Stimulated activated CD8-positive, alpha-beta memory T cell treated with anti-CD3 and anti-CD28 coated beads, Interleukin-7, amount 100 ng/mL, for 24 hours (primary cell): ENCODE measurements at places on chromosomes 12 and 14.

DNA sequence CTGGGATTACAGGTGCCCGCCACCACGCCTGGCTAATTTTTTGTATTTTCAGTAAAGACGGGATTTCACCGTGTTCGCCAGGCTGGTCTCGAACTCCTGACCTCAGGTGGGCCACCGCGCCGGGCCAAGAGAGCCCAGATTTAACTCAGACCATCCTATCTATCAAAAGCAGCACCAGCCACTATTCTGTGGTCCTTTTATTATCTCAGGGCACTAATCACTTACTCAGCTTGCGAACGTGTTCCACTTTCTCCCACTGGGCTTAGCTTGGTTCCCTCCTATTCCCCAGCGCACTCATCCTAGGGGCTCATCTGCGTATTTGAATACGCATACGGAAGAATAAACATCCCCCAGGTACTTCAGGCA lies 16.2 kb upstream of the AACS start:
- no peak for DNase-seq

DNA sequence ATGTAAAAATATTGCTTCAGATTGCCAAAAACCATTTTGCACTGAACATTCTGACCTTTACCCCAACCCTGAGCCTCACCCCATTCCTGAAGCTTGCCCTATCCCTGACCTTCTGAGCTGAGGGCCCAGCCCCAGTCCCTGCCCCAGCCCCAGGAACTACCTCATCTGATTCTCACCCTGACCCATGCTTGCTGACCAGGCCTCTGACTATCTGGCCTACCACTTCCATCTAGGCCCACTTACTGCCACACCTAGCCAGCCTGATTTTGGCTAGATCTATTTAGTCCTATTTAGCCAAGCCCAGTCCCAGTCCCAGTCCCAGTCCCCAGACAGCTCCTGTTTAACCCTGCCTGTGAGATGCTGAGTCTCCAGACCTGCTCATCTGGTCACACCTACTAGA lies 33.6 kb downstream of the OR10P1 start:
- DNase-seq = no peak

DNA sequence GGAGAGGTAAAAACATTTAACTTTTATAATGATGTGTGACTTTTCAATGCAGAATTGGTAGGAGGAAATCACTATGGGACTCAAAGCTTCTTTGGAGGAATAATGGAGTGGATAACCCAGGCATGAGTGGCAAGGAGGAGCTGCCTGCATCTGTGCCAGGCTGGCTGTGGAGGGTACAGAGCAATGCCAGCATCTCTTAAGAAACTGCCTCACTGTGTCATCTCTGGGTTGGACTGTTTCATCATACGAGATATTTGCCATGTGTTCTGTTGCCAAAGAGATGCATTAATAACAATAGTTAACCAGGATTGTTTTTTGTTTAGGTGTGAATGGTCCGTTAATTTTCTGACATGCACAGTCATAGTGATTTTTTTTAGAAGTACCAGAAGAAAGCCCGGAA lies 183.7 kb upstream of the NTF3 start:
- DNase-seq = no peak

- DNase-seq = no peak
These were observed 26.4 kb downstream of the SCFD1 start for GRCh38 chr14:30648471-30648870.

- no peak for DNase-seq
These were observed 790.6 kb downstream of the DIO2 start for GRCh38 chr14:79420725-79421124.

- no peak for DNase-seq
These were observed 165.2 kb downstream of the TSPAN9 start for GRCh38 chr12:3242199-3242863.

GRCh38 chr14:64364907-64365306 lies 23.2 kb upstream of the MTHFD1 start:
- no peak for DNase-seq

DNA sequence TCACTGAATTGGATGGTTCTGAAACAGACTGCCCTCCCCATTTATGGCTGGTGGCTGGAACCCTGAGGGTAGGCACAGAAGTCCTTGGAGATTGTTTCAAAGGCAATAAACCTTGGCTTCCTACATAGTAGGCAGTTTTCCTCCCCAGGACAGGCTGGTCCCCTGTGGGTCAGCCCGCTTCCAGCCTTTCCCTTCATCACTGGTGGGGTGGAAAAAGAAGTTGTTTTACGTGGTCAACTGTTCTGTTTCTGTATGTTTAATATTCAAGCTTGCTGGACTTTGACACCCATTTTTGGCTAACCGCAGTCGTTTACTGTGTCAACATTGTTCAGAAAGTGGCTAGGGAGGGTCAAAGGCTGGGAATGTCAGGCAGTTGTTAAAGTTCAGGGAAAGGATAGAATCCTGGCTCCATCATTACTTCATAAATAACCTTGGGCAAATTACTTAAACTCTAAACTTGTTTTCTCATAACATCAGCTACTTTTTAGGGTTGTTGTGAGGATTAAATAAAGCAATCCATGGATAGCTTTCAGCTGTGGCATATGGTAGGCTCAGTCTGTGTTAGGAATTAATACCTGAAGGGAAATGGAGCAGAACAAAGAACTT lies 2.4 kb downstream of the KLHDC2 start:
- no peak for DNase-seq

GRCh38 chr12:38653650-38654049 lies 251.7 kb downstream of the CPNE8 start:
- no peak for DNase-seq

GRCh38 chr12:27915536-27915935 lies 57.0 kb downstream of the PTHLH start:
- DNase-seq = no peak

- DNase-seq = no peak
These were observed 46.7 kb upstream of the KLRD1 start for GRCh38 chr12:10260927-10261326.

GRCh38 chr14:35046751-35047536 lies 872 bp downstream of the FAM177A1 start:
- peak; percentile 13 for DNase-seq

GRCh38 chr12:26120561-26121274 lies 4.1 kb downstream of the BHLHE41 start:
- no peak for DNase-seq

DNA sequence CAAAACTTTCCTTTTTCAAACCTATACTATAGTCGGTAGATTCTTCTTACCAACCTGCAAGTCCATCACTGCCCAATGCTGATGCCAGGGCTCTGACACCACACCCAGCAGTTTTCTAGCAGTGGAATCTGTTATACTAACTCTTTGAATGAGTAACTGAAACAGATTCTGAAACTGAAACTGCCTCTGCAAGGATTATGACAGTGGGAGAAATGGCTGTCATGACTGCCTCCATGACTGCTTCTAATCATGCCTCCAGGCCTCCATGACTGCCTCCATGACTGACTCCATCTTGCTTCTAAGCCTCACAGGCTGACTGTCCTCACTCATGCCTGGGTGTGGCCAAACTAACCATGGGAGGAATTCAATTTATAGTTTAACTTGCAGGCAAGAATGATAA lies 29.4 kb upstream of the OXA1L start:
- DNase-seq = no peak

GRCh38 chr12:24896171-24896570 lies 52.7 kb downstream of the BCAT1 start:
- no peak for DNase-seq

DNA sequence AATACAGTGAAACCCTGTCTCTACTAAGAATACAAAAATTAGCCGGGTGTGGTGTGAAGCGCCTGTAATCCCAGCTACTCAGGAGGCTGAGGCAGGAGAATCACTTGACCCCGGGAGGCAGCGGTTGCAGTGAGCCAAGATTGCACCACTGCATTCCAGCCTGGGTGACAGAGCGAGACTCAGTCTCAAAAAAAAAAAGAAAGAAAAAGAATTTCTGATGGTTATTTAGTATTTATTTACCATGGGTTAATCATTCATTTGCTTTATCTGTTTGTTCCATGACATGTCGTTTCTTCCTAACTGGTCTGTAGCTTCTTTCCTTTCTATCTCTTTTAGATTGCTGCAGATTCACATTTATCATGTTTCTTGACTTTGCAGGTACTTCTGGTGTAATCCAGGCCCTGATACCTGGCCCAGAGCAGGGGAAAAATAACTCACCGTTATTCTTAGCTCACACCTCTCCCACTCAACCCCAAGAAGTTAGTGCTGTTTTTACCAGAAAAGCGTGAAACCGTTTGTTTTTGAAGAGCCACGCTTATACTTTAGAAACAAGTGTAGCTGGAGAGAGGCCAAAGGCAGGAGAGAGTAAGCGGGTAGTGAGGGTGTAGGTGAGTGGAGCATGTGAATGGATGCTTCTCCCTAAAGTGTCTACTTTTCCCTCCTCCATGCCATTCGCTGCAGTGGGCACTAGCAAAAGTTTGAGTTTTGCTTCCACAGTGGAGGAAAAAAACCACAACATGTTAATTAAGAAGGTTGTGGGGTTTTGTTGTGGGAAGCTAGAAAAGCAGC lies 45.4 kb downstream of the SRGAP1 start:
- DNase-seq = no peak

DNA sequence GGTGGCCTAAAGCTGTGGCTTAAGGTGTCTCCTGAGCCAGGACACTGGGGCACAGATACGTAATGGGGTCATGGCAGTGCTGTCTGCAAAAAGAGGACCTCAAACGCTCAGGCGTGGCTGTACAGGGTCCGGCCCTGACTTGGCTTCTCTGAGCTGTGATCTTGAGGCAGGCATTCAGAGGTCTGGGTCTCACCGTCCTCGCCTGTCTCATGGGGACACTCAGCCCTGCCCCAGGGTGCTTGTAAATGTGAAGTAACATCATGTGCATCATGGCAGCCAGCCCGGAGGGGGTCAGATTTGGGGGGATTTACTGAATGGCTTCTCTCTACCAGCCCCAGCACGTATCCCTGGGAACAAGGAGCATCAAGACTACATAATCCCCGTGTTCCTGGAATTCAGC lies 28.8 kb downstream of the DIO3 start:
- no peak for DNase-seq

DNA sequence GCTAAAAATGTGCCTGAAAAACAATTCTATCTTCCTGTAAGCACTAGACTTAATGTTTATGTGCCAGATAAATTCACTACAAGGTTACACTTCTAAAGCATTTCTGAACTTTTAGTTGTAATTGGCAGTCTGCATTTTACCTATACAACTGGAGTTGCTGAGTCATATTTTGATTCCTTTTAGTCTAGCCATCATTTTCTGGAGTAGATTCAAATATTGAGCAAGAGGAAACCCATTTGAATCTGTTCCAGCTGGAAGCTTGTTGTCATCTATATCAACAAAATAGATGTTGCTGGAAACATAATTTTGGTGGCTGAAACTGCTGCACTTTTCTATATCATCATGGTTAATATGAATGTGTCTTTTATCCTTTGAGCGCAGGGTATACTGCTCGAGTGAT lies 122.2 kb upstream of the CCDC175 start:
- DNase-seq = no peak

GRCh38 chr12:9735601-9736000 lies 2.7 kb upstream of the CLECL1 start:
- DNase-seq = no peak

DNA sequence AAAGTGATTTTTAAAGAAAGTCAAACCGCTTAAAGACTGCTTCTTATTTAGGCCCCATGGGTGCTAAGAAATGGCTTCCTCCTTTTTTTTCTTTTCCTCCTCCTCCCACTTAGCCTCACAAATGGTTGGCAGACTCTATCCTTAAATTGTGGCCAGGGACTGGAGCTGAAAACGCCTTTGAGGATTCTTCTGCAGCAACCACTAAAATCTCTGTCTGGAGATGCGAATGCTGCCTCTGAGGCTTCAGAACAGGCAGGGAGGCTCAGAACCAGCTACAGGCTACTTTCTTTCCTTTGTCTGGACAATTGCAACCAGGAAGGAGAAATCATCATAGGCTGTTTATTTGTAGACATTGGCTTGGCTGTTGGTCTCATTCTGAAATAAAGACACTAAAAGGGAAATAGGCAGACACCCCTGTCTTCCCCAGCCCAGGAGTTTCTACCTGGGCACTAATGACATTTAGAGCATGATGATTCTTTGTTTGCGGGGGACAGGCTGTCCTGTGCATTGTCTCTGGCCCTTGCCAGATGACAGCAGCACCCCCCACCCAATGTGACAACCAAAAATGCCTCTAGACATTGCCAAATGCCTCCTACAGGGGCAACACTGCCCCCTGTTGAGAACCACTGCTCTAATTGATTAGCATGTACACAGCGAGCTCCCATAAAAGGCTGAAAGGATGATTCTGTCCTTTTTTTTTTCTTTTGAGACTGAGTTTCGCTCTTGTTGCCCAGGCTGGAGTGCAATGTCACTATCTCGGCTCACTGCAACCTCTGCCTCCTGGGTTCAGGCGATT lies 50.3 kb downstream of the MAP1LC3B2 start:
- no peak for DNase-seq

GRCh38 chr14:35808076-35808637 lies 938 bp downstream of the RALGAPA1 start:
- DNase-seq = no peak

GRCh38 chr14:20652996-20653975 lies 11.8 kb upstream of the OR6S1 start:
- peak; percentile 43 for DNase-seq

- DNase-seq = peak; percentile 97
These were observed 16.8 kb downstream of the MMP14 start for GRCh38 chr14:22852940-22853767.

DNA sequence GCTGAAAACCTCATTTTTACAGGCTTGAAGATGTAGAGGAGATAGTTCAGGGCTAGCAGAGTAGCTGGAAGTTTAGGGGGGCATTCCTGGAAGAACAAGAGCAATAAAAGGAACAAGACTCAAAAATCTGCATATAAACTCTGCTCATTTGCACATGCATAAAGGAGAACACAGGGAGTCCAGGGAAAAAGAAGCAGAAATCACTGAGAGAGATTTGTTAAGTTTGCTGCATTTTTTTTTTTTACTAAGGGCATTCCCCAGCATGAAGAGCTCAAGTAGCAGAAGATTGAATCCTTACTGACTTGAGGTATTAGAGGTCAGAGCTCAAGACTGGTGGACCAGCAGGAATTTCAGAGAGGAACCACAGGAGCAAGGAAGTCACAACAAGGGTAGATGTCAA lies 28.2 kb upstream of the BCL11B start:
- no peak for DNase-seq

- no peak for DNase-seq
These were observed 180.2 kb downstream of the CACNA1C start for GRCh38 chr12:2233034-2233433.

GRCh38 chr14:64747327-64747726 lies 43.1 kb downstream of the PLEKHG3 start:
- no peak for DNase-seq

- DNase-seq = no peak
These were observed 62.1 kb downstream of the SPTB start for GRCh38 chr14:64817631-64818030.

GRCh38 chr12:96294831-96295230 lies 100.7 kb downstream of the ELK3 start:
- no peak for DNase-seq
